ENCODE measurements at places on chromosomes 6 and 20.

DNA sequence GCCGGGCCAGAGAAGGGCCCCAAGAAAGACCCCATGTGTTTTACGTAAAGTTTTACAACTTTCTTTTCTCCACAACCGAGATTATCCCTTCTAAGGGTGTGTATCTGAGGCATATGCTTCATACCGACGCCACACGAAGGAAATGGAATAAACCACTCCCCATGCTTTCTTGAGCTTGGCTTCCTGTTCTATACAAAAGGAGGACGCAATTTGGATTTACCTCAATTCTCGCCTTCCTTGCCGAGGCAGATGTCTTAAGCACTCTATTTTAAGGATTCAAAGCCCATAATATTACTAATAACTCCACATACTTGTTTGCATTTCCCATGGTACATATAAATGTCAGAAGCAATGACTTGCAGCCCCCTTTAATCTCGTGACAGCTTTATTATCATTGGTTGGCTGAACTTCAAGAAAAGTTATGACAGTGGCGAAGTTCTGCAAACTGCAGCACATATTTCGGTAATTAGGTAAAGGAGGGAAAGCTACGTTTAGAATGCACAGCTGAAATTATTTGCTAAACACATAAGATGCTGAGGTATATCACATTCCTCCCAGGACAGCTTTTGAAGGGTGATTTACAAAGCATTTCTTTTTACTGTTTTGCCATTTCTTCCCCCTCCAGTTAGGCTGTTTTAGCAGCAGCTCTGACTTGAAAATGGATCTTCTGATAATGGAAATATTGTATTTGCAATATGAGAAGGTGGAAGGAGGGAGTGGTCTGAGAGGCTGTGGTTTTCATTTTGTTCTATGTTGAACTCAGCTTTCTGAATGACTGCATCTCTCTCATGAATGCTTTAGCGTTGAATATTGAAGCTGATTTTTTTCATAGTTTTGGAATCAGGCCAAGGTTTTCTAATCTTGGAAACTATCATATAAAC lies 330.5 kb downstream of the EPHA7 start:
- DNase-seq, result no peak

DNA sequence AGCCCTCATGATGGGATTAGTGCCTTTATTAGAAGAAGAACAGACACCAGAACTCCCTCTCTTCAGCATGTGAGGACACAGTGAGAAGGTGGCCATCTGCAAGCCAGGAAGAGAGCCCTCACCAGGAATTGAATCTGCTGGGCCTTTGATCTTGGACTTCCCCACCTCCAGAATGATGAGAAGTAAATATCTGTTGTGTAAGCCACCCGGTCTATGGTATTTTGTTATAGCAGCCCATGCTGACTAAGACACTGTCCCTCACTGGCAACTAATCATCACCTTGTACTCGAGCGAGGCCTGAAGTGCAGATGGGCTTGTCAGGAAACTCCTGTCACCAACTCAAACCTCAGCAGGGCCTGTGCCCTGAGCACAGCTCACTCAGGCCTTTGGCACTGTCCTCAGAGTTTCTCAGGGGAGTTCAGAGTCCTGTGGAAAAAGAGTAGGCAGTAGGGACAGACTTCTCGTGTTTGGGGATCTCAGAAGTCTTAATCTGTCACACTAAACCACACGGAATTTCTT lies 62.0 kb downstream of the UST start:
- DNase-seq, result no peak

DNA sequence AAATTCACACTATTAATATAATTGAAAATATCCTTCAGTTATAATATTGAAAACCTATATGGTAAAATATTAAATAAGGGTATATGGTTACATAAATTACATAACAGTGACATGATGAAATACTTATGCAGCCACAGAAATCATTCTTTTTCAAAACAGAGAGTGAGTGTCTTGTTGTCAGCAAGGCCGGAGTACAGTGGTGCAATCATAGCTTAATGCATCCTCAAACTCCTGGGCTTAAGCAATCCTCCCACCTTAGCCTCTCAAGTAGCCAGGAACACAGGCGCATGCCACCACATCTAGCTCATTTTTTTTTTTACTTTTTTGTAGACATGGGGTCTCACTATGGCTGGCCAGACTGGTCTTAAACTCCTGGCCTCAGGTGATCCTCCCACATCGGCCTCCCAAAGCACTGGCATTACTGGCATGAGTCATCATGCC lies 40.4 kb downstream of the FAM8A1 start:
- DNase-seq, result no peak

DNA sequence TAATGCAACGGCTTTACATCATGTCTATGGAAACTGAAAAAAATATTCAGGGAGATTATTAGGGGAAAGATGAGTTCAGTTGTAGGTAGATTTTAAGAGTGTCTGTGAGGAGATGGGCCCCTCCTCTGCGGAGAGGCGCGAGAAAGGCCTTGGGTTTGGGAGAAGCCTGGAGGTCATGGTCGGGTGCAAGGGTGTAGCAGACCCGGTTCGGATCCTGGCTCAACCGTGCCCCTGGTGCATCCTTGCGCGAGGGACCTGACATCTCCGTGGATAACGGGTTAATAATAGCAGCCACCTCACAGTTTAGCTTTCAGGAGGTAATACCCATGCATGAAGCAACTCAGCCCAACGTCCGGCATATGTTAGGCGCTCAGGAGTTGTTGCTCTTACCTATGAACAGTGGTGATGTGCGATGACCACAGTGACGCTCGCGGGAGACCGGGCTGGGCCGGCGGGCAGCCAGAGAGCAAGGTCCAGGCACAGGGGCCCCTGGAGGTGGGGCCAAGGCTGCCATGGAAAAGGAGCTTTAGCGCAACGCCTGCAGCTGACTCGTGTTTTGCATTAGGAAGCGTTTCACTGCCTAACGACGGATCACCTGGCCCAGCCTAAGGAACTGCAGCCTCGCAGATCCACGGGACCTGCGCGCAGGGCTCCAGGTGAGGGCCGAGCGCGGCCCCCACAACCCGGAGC lies 146.4 kb upstream of the ARID1B start:
- no peak for DNase-seq

DNA sequence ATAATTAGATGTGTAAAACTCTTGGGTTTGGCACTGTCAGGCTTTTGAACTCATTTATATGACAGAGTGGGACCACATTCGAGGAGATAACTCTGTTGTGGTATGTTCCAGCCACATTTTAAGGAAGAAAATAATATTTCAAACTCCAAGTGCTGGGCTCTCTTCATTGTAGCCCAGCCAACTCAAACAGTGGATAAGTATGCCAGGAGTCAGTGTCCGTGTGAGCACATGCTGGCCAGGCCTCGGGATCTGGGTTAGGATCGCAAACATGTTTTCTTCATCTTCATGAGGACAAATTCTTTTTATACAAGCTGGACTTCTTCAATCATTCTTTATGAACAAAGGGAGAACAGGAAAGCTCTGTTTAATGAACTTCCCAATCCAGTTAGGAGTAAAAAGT lies 497.5 kb downstream of the MAFB start:
- DNase-seq, result no peak

GRCh38 chr6:168231393-168231957 lies 88.1 kb downstream of the DACT2 start:
- DNase-seq, result no peak

GRCh38 chr6:138569970-138570724 lies 70.9 kb upstream of the NHSL1 start:
- DNase-seq, result no peak

- DNase-seq, result no peak
Observed at GRCh38 chr20:4066551-4066950, 51.2 kb upstream of the RNF24 start.

- DNase-seq, result no peak
Observed at GRCh38 chr6:13697857-13698256, 13.8 kb downstream of the RANBP9 start.

- no peak for DNase-seq
Observed at GRCh38 chr20:1769491-1769890, 111.9 kb upstream of the SIRPG start.

GRCh38 chr6:112912416-112913101 lies 565.4 kb downstream of the RFPL4B start:
- DNase-seq, result no peak

DNA sequence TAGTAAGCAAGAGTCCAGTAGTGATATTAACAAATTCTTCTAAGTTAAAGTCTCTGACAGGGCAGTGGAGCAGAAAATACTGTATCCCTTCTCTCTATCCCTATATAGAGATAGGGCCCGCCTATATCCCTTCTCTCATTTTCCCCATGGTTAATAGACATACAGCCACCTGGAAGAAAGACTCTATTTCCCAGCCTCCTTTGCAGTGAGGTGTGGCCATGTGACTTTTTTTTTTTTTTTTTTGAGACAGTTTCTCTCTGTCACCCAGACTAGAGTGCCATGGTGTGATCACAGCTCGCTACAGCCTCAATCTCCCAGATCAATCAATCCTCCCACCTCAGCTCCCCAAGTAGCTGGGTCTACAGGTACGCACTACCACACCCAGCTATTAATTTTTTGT lies 16.7 kb upstream of the CDK5RAP1 start:
- DNase-seq, result no peak

GRCh38 chr6:34610819-34611477 lies 54.8 kb upstream of the SPDEF start:
- no peak for DNase-seq

GRCh38 chr6:161578478-161578877 lies 304.6 kb upstream of the AGPAT4 start:
- no peak for DNase-seq

DNA sequence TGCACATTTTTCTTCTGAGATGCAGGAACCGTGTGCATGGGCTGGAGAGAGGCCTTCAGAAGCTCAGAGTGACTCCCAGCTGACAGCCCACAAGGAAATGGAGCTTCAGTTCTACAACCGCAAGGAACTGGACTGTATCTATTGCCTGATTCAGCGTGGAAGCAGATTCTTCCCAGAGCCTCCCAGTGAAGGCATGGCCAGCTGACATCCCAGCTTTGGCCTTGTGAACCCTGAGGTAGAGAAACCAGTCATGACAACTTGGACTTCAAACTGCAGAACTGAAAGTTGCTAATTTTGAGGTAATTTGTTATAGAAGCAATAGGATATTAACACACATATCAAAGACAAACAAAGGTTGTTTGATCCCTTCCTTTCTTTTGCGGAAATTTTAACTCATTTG lies 94.3 kb upstream of the NOX3 start:
- no peak for DNase-seq

GRCh38 chr20:19256085-19256484 lies 43.6 kb downstream of the SLC24A3 start:
- no peak for DNase-seq

GRCh38 chr20:54267483-54268003 lies 59.7 kb downstream of the PFDN4 start:
- DNase-seq, result no peak

- no peak for DNase-seq
Observed at GRCh38 chr6:55704421-55704820, 125.4 kb upstream of the HMGCLL1 start.

DNA sequence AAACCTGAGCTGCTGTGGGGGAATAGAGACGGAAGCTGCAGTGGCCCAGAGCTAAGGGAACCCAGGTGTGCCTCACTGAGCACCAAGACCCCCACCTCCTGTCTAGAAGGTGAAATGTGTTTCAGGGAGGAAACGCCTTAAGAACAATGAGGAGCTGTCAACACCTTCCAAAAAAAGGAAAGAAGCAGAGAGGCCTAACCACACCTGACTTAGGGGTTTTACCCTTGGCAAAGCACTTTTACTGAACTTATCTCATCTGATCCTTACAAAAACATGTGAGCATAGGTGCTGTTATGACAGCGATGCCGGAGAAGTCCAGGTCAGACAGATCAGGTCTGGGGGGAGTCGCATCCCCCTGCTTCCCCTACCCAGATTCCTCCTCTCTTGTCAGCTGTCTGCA lies 16.1 kb upstream of the CDKN1A start:
- DNase-seq, result no peak

DNA sequence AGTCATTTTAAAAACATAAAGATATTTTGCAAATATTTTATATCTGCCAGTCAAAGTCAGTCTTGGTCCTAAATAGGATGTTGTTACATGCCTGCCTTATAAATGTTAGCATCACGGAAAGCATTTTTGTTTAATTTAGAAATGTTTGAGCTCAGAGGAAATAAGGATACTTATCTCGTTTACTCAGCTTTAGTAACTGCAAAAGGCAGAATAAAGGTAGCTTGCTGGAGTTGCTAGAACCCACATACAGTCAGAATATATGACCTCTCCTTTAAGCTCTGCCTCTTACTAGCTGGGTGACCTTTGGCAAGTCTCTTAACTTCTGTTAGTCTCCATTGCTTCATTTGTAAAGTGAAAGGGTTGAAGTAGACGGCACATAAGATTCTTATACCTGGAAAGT lies 867.3 kb downstream of the KIF16B start:
- DNase-seq, result no peak

DNA sequence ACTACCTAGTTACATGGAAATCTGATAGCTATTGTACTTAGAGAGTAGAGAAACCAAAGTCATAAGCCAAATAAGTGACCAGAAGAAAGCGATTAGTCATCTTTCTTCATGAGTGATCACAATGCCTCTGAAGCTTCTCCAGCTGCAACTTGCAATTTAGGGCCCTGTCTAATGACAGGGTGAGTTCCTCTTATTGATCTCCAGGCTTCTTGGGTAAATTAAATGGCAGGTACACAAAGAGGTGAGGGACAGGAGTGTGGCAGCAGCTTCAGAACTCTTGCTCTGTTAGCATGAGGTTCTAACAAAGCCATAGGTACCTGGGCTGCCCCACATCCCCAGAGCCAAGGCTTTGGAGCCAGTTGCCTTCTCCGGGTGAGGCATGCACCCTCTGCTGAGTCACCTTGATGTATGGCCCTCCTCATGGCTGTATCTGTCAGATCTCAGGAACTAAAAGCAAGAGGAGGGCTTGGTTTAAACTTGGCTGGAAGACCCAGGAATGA lies 60.8 kb downstream of the PRDM1 start:
- no peak for DNase-seq
